ENCODE measurements at places on chromosomes 13 and 19.

- peak; percentile 91 for DNase-seq
Measured at GRCh38 chr13:52652196-52652979, at the start of gene SUGT1. Gene SUGT1 (plus strand): TSS chr13:52652836. CDS start chr13:52652921, 85 bp downstream.

- DNase-seq = no peak
Measured at GRCh38 chr13:86085890-86086289, 286.7 kb upstream of the SLITRK6 start.

DNA sequence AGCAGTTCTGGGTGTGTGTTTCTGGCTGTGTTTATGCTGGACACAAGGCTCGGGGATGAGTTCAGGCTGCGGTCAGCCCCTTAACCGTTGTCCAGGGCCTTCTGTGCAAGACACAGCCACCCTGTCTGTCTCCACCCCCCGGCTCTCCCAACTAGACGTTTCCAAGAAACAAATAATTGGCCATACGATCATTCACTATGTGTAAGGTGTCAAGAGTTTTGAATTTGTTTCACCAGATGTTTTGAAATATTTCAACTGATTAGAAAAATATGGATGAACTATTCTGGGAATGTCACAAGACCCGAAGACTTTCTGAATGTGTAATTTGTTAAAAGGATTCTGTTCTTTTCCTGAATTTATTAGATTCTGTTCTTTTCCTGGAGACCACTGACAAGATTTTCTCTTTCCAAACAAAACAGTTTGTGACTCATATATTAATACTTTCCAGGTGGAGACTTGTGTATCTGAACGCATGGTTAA is 318.2 kb downstream of the MYO16 start:
- DNase-seq = no peak

DNA sequence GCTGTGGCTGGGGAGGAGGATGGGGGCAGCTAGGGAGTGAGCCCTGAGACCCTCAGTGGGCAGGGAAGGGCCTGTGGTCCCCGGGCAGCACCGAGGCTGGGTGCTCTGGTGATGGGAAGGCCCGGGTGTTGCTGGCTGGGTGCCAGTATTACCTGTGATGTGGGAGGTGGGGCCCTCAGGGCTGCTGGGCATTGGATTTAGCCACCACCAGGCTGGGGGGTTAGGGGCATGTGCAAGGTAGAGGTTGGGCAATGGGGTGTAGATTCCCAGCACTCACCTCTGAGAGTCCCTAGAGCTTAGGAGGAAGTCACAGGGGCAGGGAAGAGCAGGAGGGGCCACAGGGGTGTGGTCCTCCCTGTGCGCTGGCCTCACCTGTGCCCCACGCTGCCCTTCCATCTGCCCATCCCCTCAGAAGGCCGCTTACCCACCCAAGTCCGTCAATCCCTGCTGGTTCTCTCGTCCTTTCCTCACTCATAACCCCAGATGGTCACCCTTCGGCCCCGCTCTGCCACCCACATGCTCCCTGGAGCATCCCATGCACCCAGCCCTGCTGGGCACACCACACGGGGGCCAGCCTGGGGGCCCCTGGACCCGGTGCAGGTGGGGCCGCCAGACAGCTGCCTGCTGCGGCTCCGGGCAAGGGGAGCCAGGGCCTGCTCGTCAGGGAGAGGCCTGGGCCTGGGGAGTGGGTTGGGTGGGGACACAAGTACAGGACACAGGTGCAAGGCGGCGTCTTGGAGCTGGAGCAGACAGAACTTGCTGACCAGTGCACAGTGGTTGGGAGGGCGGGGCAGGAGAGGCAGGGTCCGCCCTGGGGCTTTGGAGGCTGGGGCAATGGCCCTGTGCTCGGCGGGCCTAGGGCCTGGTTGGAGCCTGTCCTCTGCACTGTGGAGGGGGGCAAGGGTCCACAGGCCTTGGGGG is 12.5 kb downstream of the EPN1 start:
- DNase-seq = no peak

DNA sequence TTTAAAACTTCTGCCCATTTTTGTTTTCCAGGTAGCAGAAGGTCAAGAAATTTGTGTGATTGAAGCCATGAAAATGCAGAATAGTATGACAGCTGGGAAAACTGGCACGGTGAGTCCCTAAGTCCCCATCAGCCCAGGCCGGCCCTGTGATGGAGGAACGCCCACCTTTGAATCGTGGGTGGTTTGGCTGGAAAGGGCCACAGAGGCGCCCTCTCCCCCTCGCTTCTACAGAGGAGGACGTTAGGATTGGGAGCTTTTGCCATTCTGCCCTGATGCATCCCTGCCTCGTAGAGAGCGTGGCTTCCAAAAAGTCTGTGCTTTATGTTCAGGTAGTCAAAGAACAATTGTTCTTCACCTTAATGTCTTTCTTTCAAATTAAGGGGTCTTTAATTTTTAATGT is 60.9 kb downstream of the GGACT start:
- DNase-seq = no peak

DNA sequence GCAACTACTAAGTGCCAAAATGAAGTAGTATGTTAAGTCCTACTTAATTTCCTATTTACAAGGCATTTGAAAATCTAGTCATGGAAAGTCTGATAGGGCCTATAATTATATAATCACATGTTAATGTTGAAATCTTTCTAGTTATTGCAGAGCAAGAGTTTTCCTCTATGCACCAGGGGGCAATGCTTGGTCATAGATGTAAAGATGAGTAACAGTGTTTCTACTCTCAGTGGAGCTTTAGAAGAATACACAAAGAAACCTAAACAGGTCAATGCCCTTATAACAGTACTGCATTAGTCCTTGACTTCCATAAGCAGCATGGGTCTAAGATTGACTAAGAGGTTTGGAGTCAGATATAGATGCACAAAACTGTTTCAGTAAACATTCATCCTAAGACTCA is 218.7 kb downstream of the KCTD12 start:
- no peak for DNase-seq

DNA sequence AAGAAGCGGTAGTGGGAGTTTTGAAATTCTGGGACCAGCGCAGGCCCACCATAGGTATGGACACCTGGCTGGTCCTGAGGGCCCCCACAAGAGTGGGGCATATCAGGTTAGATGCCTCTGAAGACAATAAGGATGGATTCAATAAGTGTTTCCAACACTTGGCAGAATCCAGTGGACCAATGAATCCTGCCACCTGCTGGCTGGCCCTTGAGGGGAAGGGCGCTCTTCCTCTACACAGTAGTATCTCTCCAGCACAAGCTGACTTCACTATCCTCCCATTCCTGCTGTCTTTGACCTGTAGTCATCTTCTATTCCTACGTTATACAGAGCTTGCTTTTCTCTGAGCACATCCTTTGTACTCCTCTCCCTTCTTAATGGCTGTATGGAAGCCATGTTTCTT is 199.7 kb upstream of the TSHZ3 start:
- no peak for DNase-seq

DNA sequence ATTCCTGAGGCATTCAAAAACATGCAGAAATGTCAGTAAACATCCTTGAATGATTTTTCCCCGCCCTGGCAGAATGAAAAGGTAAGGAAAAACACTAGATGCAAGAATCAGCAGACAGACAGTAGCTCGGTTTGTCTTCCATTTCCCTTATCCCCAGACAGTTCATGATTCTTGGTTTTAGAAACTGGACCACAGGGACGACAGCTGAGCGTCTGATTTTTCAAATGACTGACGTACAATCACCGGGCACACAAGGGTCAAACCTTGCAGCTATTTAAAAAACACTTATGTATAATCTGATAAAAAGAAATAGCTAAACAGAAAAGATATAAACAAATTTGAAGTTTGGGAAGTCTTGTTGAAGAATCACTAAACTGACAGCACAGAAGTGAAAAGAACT is 47.1 kb downstream of the DCLK1 start:
- DNase-seq = no peak

GRCh38 chr13:79684371-79684770 is 203.4 kb downstream of the NDFIP2 start:
- DNase-seq = no peak

GRCh38 chr13:91241221-91241933 is 106.1 kb upstream of the MIR17HG start:
- DNase-seq = no peak

DNA sequence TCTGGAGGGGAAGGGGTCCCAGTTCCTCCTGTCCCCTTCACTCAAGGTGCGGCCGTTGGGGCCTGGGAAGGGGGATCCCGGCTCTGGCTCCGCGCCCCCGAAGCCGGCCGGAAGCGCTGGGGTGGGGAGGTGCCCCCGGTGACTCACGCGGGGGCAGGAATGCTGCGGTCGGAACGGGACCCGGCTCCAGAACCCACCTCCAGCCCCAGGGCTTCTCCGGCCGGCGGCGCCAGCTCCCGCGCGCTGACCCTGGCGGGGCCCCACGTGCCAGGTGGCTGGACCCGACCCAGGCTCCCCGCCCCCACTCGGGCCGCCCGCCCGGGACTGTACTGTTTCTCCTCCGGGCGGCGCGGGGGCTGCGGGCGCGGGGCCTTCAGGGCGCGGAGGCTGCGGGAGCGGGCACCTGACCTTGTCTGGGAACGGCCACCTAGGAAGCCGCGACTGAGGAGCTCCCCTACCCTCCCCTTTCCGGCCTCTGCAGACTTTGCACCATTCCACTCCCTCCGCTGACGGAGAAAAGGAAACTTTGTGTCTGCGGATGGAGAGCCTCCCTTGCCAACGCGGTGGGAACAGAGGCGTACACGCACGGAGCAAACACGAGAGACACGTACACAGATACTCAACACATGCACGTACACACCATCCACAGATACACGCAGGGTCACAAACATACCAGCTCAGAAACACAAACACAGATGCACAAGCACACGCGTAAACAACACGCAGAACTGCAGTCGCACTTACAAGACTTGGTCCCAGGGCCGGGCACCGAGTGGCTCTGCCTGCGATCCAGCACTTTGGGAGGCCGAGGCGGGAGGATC is 7.2 kb downstream of the AXL start:
- peak; percentile 16 for DNase-seq

GRCh38 chr19:23099966-23100365 is 16.9 kb upstream of the ZNF730 start:
- DNase-seq = no peak

- peak; percentile 63 for DNase-seq
Measured at GRCh38 chr19:41548954-41549688, 26.8 kb upstream of the CEACAM21 start.

Measured in activated T-helper 9 cell treated with anti-CD3 and anti-CD28 coated beads, Interleukin-2, amount 50 U/mL, for 16 hours (primary cell).